Tracheal epithelial cell (primary cell): ENCODE measurements at places on chromosomes 16 and 17. TPM values are rescaled to one million over a fixed set of nuclear protein-coding genes. Genes with fewer than 3 reads are reported as not detected.

The NPIPA8 gene
- 0.48 TPM in 1 of 2 replicates, not detected in the other for total RNA-seq

The CETP gene
- not detected in 2 replicates for total RNA-seq

The TBC1D3E gene
- total RNA-seq: not detected in 2 replicates

The MYL4 gene
- total RNA-seq: not detected in 2 replicates

The FBXO39 gene
- total RNA-seq: not detected in 2 replicates

The MEIOB gene
- total RNA-seq: 0.24 TPM in 1 of 2 replicates, not detected in the other

The IL17C gene
- 2.2 TPM in 1 of 2 replicates, not detected in the other for total RNA-seq

The SLC16A6 gene
- under 0.01 and 0.24 TPM in 2 replicates for total RNA-seq

The AOC3 gene
- total RNA-seq: under 0.01 and 0.24 TPM in 2 replicates

The KRTAP3-2 gene
- not detected in 2 replicates for total RNA-seq
